Progenitor cell of endocrine pancreas (in vitro differentiated cells): ENCODE measurements at places on chromosomes 12 and 14.

GRCh38 chr12:77720258-77720657, 110.4 kb upstream of the NAV3 start:
- H3K36me3 ChIP-seq = no peaks in the 10 kb centered on the region
- no peak overlapping the region for H3K27ac ChIP-seq
- no peak for DNase-seq
- no peaks in the 10 kb centered on the region for H3K27me3 ChIP-seq
- H3K4me3 ChIP-seq = no peak overlapping the region

DNA sequence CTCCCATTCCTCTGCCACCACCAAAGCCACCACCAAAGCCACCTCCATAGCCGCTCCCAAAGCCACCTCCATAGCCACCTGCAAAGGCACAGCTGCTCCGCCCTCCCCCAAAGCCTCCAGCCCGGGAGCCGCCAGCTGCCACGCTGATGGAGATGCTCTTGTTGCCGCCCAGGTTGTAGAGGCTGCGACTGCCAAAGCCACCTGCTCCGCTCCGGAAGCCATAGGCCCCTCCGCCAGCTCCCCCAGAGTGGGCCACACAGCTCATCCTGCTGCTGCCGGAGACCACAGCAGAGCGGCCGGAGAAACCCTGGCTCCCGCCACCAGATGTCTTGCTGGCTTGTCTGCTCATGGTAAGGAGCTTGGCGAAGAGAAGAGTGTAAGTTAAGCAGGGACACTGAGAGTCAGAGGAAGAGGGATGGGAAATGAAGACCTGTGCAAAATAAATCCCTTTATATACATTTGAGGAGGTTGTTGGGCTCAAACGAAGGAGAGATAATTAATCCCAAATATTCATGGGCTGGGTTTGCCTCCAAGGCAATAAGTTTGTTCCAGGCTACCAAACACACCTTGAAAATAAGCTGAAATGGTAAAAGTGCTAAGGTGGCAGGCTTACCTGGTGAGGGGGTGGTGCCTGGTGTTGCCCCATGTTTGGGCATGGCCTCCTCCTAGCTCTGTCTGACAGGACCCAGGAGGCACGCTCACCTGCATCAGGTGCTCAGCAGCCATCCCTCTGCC, at the start of gene KRT3:
Gene KRT3, minus strand, starts transcription at position 424 of the 735 bp plus-strand sequence. Its CDS starts 75 bp downstream, at position 349.
- no peak within 1 kb of the TSS for H3K4me3 ChIP-seq
- H3K4me1 ChIP-seq = peaks cover 2% of the 10 kb centered on the region
- peaks cover 33% of the 10 kb centered on the region for H3K27me3 ChIP-seq
- no peaks in the 10 kb centered on the region for H3K36me3 ChIP-seq

DNA sequence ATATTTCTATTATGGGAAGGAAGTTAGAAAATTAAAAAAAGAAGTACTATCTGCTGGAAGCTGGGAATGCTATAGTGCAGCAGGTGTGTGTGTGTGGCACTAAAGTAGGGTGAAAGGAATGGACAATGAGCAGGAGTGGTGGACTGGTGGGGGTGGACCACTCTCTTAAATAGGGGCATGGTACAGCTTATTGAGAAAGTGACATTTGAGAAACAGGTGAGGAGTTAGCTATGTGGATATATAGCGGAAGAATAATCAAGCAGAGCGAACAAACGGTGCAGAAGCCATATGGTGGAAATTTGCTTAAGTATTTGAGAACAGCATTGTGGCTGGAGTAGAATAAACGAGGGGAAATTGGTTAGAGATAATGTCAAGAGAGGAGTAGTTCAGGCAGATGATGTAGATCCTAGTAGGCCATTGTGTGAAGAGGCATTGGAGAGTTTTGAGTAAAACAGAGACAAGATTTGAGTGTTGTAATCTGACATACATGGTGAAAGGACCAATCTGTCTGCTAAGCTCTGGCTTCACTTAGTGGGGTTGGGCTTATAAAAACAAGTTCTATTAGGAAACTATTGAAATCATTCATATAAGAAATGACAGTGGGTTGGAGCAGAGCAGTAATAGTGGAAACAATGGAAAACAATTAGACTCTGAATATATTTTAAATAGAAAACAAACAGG, 149.2 kb upstream of the SYT10 start:
- H3K4me1 ChIP-seq = peaks cover 9% of the 10 kb centered on the region
- no peak overlapping the region for H3K27ac ChIP-seq
- DNase-seq = no peak
- no peaks in the 10 kb centered on the region for H3K36me3 ChIP-seq

DNA sequence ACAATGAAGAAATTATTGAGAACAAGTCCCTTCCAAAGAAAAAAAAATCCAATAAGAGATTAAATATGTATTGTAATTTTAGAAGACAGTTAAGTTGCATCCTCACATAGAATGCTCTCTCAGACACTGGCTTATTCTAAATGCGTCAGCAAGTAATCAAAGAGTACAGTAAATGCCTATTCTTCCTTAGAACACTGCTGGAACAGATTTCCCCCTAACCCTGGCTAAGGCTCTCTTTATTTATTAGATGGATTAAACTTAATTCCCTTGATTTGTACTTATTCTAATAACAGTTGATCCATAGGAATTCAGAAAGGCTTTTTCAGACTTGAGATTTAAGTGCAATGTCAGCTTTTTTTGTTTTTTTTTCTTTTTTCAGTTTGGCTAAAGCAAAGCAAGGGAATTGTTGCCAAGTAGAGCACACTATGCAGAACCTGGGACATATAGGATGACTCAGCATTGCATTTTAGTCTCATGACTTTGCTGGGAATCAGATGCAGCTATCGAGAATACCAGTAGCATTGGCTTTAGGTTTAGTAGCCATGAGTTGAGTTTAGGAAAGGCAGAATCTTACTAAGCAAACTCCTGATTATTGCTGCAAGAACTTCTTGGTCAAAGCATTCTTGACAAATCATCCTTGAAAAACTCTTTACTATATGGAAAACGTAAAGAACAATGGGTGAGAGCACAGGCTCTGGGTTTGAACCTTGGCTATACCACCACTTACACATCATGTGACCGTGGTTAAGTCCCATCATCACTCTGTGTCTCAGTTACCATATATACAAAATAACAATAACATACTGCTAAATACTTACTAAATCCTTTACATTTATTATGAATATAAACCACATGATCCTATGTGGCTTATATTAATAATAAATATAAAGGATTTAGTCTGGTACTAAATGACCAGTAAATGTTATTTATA, 26.7 kb downstream of the MED21 start:
- no peak overlapping the region for H3K27ac ChIP-seq
- no peak for DNase-seq
- no peaks in the 10 kb centered on the region for H3K36me3 ChIP-seq
- H3K27me3 ChIP-seq = no peaks in the 10 kb centered on the region
- no peaks in the 10 kb centered on the region for H3K4me1 ChIP-seq

- H3K27me3 ChIP-seq = no peaks in the 10 kb centered on the region
- no peak overlapping the region for H3K4me3 ChIP-seq
- no peak overlapping the region for H3K27ac ChIP-seq
- peaks cover 41% of the 10 kb centered on the region for H3K36me3 ChIP-seq
- DNase-seq = no peak
These were observed 70.4 kb upstream of the SLCO1C1 start for GRCh38 chr12:20624718-20625117.

GRCh38 chr12:91185421-91185820, 2.8 kb upstream of the DCN start:
- H3K27me3 ChIP-seq = no peaks in the 10 kb centered on the region
- no peaks in the 10 kb centered on the region for H3K36me3 ChIP-seq
- peaks cover 22% of the 10 kb centered on the region for H3K4me1 ChIP-seq
- DNase-seq = no peak

DNA sequence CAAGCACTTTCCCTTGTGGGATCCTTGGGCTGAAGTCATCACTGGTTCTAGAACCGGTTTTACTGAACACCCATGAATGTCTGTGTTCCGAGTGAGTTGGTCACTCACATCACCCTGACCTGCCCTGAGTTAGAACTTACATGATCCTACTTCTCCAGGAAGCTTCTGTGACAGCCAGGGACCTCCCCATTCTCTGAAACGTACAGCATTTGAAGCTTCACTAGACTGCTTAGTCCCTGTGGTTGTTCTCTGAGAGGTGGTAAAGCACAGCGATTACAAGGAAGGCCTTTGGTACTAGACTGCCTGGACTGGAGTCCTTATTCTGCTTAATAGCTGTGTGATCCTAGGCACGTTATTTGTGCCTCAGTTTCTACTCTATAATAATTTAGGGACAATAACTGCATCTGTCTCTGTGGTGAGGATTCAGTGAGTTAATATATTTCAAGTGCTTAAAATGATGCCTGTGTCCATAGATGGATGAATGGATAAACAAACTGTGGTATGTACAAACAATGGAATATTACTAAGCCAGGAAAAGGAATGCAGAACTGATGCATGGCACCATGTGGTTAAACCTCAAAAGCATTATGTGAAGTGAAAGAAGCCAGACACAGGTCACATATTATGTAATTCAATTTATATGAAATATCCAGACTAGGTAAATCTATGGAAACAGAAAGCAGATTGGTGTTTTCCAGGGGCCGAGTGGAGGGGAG, 54.7 kb upstream of the DDX11 start:
- no peaks in the 10 kb centered on the region for H3K4me1 ChIP-seq
- no peak for DNase-seq
- H3K27ac ChIP-seq = no peak overlapping the region
- no peaks in the 10 kb centered on the region for H3K27me3 ChIP-seq
- no peak overlapping the region for H3K4me3 ChIP-seq

- peaks cover 3% of the 10 kb centered on the region for H3K27me3 ChIP-seq
- H3K4me1 ChIP-seq = peaks cover 1% of the 10 kb centered on the region
- no peak overlapping the region for H3K4me3 ChIP-seq
- no peak for DNase-seq
- no peak overlapping the region for H3K27ac ChIP-seq
These were observed 13.7 kb downstream of the GPR19 start for GRCh38 chr12:12682284-12682683.

- H3K4me1 ChIP-seq = no peaks in the 10 kb centered on the region
- peaks cover 38% of the 10 kb centered on the region for H3K27me3 ChIP-seq
- H3K4me3 ChIP-seq = no peak overlapping the region
- H3K27ac ChIP-seq = no peak overlapping the region
These were observed 22.3 kb downstream of the AKAP3 start for GRCh38 chr12:4626543-4626942.

DNA sequence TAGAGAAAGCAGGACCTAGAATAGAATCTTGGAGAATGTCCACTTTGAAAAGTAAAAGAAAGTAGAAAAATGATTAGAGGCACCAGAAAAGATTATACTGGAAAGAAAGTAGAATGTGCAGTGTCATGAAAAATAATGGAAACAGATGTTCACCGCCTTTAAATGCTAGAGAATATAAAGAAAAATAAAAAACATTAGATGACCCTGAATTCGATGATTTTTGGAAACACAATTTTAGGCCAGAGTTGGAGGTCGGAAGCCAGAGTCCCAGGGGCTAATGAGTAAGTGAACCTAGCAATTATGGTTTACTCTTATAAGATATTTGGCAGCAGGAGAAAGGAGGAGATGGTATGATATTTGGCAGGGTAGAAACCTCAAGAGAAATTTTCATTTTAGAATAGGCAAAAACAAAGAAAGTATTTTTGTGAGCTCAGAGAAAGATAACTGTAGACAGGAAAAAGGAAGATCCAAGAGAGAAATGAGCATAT, 37.7 kb downstream of the GYS2 start:
- peaks cover 12% of the 10 kb centered on the region for H3K4me1 ChIP-seq
- H3K4me3 ChIP-seq = no peak overlapping the region
- no peak for DNase-seq
- no peaks in the 10 kb centered on the region for H3K36me3 ChIP-seq
- no peaks in the 10 kb centered on the region for H3K27me3 ChIP-seq

DNA sequence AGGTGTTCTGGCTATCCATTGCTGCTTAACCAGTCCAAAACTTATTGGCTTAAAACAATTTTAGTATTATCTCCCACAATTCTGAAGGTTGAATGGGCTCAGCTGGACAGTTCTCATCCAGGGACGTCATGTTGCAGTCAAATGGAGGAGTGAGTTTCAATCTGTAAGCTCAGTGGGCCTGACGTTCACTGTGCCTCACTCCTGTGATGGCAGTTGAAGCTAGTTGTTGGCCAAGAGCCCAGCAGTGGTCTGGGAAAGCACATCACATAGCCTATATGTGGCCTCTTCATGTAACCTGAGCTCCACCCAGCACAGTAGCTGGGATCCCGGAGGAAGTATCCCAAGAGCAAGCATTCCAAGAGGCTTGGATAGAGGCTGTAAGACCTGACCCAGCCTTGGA, 40.6 kb upstream of the CDKN3 start:
- no peaks in the 10 kb centered on the region for H3K27me3 ChIP-seq
- H3K4me1 ChIP-seq = peaks cover 24% of the 10 kb centered on the region
- no peak overlapping the region for H3K27ac ChIP-seq
- H3K36me3 ChIP-seq = peaks cover 6% of the 10 kb centered on the region
- H3K4me3 ChIP-seq = no peak overlapping the region

GRCh38 chr14:93011650-93012325, 88.8 kb downstream of the CHGA start:
- peaks cover 21% of the 10 kb centered on the region for H3K4me1 ChIP-seq
- H3K4me3 ChIP-seq = no peak overlapping the region
- no peak overlapping the region for H3K27ac ChIP-seq
- H3K36me3 ChIP-seq = peaks cover 3% of the 10 kb centered on the region

DNA sequence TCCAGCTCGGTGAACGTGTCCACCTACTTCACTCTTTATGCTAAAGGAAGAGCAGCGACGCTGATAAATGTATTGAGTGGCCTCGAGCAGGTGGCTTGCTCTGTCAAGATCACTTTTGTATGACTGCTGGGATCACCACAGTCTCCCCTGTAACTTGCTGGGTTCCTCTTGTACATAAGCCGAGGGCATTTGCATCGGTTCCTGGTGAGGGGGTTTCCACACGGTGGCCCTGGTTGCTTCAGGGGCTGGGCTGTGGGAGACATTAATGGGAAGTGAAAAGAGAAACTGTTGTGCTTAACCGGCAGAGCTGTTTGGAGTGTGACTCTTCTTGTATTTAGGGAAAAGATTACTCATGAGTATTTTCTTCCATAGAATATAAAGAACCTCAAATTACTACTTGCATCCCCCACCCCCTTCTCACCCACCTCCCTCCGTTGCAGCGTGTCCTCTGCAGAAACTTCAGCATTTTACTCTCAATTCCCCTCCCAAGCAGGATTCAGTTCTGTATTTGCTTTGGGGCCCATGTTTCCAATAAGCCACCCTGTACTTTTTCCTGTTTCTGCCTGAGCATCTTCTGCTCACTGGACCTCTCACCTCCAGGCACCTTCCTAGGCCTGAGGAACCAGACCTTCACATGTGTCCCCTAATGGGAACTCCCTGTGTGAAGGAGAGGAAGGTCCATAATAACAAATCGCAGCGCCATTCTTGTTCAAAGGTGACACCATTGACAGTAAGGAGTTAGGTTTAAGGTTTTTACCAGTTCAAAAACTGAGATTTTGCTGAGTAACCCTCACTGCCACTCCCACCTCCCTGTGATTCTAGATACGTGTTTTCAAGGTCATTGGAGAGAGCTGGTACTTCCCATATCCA, 187.0 kb downstream of the ETV6 start:
- no peak overlapping the region for H3K4me3 ChIP-seq
- no peak for DNase-seq
- peaks cover 41% of the 10 kb centered on the region for H3K4me1 ChIP-seq
- H3K27me3 ChIP-seq = no peaks in the 10 kb centered on the region

GRCh38 chr12:5554711-5555110, 122.8 kb downstream of the NTF3 start:
- H3K36me3 ChIP-seq = no peaks in the 10 kb centered on the region

GRCh38 chr14:20873370-20874177, 17.6 kb upstream of the RNASE3 start:
- H3K4me3 ChIP-seq = no peak overlapping the region
- H3K4me1 ChIP-seq = peaks cover 4% of the 10 kb centered on the region
- peaks cover 19% of the 10 kb centered on the region for H3K27me3 ChIP-seq
- H3K36me3 ChIP-seq = no peaks in the 10 kb centered on the region
- peak; percentile 63 for DNase-seq
- H3K27ac ChIP-seq = no peak overlapping the region

- peaks cover 11% of the 10 kb centered on the region for H3K4me1 ChIP-seq
- no peak overlapping the region for H3K4me3 ChIP-seq
- no peaks in the 10 kb centered on the region for H3K36me3 ChIP-seq
- no peak for DNase-seq
These were observed 115.2 kb upstream of the BCAT1 start for GRCh38 chr12:25063873-25064628.
